Stimulated activated CD4-positive, alpha-beta T cell treated with anti-CD3 and anti-CD28 coated beads, Interleukin-4, amount 100 ng/mL, for 48 hours (primary cell): ENCODE measurements at places on chromosomes 3 and 15.

DNA sequence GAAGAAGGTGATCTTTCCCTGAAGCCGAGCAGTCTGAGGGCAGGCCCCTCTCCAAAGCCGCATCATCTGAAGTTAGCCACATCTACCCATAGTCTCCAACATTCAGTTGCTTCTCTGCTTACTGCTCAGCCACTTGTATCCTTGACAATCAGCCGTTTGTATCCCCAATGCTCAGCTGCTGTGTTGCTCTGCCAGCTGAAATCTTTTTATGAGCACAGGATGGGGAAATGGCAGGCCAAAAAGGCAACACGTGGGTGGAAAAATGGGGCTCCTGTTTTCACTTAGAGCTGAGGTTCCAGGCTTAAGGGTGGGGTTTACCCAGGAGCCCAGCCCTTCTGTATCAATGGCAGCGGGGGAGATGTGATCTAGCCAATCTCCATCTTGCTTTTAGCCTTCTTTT lies 36.3 kb downstream of the METTL6 start:
- no peak for DNase-seq

- no peak for DNase-seq
Measured at GRCh38 chr15:99122831-99123712, 18.2 kb downstream of the SYNM start.

DNA sequence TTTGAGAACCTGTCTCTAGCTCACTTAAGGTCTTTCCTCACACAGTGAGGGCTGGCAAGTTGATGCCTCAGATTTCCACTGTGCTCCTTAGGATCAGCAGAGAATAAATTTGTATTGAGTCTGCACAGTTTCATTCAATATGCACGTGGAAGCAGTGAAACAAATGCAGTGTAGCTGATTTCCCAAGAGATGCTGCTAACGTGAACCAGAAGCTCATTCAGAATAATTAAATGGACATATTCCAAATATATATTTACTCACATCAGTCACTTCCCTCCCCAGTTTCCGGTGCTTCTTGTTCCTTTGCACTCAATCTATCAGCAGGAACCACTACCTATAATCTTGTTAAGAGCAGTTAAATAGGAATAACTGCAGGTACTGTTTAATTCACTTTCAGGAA lies 86.1 kb downstream of the UNC13C start:
- DNase-seq = no peak

GRCh38 chr3:171086914-171087313 lies 60.4 kb upstream of the SLC2A2 start:
- DNase-seq = no peak

DNA sequence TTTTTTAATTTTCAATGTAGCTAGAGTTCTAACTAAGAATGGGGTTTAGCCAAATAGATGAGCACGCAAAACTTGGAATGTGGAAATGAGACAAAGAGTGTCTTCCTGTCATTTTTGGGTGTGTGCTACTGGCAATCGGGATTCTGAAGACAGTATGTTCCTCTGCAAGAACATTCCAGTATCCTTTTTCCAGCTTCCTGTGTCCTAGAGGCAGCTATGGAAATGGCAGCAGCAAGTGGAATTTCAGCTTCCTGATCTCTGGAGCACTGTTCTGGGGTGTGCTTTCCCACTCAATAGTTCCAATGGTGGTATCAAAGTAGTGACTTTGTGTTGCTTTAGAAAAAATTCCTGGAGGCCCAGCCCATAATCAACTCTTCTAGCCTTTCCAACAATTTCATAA lies 642.9 kb upstream of the KCNMB2 start:
- no peak for DNase-seq

- DNase-seq = no peak
Measured at GRCh38 chr15:91468871-91469580, 369.0 kb downstream of the SV2B start.

- no peak for DNase-seq
Measured at GRCh38 chr15:47139965-47140364, 577.3 kb upstream of the SEMA6D start.

DNA sequence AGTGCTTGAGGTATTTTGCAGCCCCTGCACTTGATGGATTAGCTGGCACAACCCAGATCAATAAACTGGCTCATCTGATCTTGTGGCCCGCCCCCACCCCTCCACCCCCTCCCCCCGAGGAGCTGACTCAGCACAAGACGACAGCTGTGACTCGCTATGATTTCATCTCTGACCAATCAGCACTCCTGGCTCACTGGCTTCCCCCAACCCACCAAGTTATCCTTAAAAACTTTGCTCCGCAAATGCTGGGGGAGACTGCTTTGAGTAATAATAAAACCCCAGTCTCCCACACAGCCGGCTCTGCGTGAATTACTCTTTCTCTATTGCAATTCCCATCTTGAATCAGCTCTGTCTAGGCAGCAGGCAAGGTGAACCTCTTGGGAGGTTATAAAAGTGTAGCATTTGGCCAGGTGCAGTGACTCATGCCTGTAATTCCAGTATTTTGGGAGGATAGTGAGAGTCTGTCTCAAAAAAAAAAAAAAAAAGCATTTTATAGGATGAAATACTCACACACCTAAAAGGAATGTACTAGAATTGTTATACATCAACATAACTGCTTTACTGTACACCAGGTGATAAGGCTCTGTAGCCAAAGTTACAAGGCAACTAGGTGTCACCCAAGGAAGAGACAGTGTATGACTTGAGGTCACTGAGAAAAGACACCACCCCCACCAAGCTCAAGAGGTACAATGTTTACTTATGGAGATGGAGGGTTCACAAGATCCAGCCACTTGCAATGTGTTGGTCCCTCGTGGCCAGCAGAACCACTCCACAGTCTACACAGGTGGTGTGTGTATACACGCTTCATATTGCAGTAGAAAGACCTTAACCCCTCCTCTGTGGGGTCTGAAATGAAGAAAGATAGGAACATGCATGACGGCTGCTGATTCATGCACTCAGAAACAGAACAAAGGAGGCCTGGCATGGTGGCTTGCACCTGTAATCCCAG lies 8.6 kb downstream of the ZNF445 start:
- DNase-seq = peak; percentile 32

- no peak for DNase-seq
Measured at GRCh38 chr3:182794455-182795388, 1.4 kb downstream of the ATP11B start.

DNA sequence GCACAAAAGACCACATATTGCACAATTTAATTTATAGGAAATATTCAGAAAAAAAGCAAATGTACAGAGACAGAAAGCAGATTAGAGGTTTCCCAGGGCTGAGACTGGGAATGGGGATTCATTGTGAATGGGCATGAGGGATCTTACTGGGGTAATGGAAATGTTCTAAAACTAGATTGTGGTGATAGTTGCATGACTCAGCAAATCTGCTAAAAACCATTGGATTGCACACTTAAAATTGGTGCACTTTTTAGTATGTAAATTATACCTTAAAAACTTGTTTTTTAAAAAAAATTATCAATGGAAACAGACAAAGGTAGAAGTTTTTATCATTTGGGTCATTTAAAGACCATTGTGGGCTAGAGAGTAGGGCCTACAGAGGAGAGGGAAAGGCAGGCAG lies 230.6 kb downstream of the IL5RA start:
- DNase-seq = no peak

DNA sequence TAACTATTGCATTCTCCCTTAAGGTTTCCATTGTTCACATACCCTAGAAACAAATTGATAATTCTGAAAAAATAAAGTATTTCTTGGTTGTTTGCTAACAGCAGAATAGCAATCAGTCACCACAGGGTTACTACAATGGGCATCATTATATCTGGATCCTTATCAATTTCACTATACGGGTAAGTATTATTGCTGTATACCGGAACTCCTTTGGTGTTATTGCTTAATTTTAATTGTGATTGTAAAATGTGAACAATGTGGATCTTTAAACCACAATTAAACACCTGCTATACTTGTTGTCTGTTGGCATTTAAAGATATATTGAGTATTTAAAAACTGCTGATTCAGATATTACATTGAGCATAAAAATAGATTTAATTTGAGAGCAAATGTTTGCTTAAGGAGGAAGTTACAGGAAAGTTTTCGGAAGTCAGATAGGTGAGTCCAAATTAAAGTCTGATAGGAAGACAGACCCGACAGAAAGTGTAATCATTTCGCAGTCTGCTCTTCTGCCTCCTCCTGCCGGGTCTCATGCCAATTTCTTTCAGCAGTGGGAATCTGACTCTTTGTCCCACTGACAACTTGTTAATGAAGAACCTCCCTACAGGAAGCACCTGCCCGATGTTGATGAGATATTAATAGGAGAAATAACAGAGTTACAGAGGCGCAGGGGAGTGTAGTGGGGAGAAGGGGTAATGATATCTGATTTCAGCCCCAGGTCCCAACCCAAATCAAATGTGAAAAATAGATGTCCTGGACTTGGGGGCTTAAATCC lies 169.7 kb upstream of the TBC1D5 start:
- no peak for DNase-seq

DNA sequence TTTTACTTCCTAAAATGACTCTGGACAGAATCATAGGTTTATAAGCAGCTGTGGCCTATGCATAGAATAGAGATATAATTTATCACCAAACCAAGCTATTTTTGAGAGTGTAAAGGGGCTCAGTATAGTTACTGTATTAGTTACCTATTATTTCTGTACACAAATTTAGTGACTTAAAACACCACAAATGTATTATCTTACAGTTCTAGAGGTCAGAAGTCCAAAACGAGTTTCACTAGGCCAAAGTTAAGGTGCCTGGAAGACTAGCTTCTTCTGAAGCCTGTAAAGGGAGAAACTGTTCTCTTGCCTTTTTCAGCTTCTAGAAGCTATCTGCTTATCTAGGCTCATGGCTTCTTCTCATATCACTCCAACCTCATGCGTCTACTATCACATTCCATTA lies 30.1 kb downstream of the CCDC54 start:
- DNase-seq = no peak

- no peak for DNase-seq
Measured at GRCh38 chr3:60456180-60456579, 795.1 kb downstream of the FHIT start.

DNA sequence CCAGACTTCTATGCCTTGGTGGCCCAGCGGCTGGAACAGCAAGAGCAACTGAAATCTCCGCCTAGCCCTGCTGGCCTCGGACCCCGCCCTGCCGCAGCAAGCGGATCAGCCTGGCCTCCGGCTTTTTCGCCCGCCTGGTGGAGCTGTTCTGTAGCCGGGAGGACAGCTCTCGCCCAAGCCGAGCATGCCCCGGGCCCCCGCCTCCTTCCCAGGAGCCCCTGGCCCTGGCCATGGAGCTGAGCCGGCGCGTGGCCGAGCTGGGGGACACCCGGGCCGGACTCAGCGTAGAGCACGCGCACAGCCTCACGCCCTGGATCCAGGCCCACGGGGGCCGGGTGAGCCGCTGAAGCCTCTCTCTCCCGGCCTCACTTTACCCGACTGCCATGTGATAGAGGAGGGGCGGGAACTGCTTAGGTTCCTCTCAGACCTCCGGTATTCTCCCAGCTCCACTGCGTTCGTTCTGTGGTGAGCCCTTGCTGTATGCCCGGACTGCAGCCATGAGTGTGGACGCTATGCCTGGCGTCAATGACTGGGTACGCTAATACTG lies 24.1 kb upstream of the MRPL3 start:
- DNase-seq = no peak

GRCh38 chr3:127059072-127059471 lies 76.2 kb downstream of the PLXNA1 start:
- no peak for DNase-seq

DNA sequence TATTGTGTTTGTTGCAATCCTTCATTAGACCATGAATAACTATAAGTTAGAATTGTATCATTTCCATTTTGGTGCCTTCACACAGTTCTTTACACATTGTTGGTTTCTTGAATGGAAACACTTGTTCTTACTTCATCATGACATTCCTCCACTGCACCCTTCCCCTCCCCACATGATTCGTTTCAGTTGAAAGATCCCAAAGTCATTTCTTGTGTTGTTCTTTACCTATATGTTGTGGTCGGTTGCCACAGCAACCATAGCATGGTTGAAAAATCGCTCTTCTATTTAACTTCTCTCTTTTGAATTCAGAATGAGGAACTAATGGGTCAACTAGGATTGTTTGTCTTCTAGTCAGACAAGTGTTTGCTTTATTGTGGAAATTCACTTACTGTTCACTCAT lies 103.3 kb downstream of the IL1RAP start:
- DNase-seq = peak; percentile 25

- DNase-seq = no peak
Measured at GRCh38 chr15:33146051-33146450, 48.5 kb downstream of the FMN1 start.

- DNase-seq = no peak
Measured at GRCh38 chr3:62870321-62870720, 4.9 kb downstream of the CADPS start.

- no peak for DNase-seq
Measured at GRCh38 chr3:87082796-87083440, 92.0 kb upstream of the VGLL3 start.

DNA sequence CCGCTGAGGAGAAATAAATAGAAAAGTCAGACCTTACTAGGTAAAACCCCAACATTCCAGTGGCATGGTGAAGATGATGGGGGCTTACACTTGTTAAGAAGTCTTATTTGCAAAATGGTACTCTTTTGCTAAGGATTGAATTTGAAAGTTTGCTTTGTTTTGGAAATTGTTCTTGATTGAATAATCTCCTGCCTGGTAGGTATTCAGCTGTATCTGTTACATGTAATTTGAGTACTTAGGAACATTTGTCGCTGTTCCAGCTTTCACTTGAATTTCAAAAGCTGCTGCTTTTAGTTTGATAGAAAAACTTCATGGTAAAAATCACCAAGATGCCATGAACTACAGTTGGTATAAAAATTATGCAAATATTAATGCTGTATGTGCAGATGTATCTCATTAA lies 44.6 kb downstream of the TFG start:
- no peak for DNase-seq

- DNase-seq = no peak
Measured at GRCh38 chr3:39849992-39850715, 40.7 kb downstream of the MYRIP start.

GRCh38 chr3:148820361-148821245 lies 7.0 kb upstream of the CPB1 start:
- no peak for DNase-seq

GRCh38 chr15:75927601-75928000 lies 23.9 kb downstream of the FBXO22 start:
- no peak for DNase-seq

DNA sequence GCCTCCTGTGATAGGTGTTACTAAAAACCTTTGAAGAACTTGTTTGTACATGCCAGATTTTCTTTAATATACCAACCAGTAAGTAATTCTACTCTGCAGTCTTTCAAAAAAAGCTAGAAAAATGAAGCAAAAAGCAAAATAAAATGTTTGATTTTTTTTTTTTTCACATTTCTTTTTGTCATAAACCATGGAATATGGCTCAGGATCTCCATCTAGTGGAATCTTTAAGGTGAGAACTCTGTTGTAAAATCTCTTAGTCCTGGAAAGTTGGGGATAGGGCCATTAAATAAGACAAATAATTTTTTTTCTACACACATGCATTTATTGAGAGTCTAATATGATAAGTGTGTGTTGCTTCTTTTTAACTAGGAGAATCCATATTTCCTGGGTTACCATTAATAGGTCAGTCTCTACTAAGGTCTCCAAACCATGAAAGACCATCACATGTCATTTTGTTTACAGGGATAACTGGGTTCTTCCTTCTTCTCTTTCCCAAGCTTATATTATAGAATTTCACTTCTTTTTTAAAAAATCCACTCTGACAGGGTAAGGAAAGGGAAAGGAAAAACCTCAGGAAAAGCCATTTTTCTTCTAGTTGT lies 84.6 kb downstream of the SLC9A9 start:
- DNase-seq = no peak
